ENCODE measurements at places on chromosomes 6 and 20.

DNA sequence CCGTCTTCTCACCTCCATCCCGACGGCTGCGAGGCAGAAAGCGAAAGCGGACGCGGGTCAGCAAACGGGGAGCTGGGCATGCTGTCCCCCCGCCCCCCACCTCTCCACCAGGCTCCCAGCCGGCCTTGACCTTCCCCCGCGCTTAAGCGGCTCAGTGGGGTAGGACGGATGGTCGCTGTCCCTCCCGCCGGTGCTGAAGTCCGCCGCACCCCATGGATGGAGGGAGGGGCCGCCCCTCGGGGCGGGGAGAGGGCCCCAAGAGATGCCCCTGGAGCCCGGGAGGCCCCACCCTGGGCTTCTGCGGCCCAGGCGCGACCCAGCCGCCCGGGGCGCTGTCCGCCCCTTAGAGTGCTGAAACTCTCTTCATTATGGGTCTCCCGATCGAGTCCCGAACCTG lies at the start of gene KCNB1:
Gene KCNB1, minus strand, starts transcription at position 48 of the 397 bp plus-strand sequence. CDS start 188 bp downstream, outside the sequence.
- peak; percentile 89 for DNase-seq

DNA sequence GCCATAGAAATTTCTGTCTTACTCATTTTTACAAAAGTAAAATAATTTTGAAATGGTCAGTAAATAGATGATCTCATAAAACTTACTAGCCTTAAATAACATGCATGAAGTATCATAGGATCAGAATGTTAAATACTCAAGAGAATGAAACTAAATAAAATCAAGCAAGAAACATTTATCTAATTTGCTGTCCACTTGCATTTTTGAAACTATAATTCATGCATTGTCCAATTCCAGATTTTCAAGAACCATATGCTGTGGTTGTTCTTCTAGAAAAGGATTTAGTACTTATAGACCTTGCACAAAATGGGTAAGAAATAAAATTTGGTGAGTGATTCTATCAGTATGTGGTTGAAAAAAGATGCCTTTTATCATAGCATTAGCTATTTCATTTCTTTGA lies 107.0 kb downstream of the STXBP5 start:
- no peak for DNase-seq

- DNase-seq, result no peak
These were observed 460.4 kb upstream of the RUNX2 start for GRCh38 chr6:44867571-44868334.

GRCh38 chr6:1170794-1171193 lies 141.1 kb upstream of the FOXQ1 start:
- peak; percentile 17 for DNase-seq

DNA sequence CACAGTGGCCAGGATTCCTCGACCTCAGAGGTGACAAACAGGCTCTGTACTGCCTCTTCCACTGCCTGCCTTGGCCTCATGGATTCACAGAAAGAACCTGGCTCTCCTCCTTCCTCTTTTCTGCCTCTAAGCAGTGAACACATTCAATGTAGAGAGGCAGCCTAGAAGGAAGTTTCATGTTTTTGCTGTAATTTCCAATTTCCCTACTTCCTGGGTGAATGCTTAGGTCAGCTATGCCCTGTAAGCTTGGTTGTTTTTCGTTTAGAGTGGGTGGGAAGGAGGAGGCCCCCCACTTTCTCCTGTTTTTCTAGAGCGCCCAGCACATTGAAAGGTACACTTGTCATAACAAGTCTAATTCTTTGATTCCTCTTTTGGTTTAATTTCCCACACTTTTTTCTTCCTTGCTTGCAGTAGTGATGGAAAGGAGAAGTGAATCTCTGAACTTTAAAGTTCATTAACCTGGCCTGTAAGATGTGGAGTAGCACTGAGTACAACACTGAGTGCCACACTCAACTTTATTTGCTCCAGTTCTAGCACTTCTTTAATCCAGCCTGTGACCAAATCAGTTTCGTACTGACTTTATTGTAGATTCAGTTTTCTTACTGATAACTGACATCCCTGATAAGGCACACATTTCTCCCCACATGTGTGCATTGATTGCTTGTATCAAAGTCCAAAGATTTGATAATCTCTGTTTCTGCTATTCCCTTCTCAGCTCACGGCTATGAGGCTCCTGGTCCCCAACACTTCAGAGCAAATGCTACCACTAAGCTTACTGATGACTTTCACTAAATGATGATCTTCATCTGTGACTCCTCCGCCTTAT lies 100.0 kb upstream of the MAN1A1 start:
- no peak for DNase-seq

DNA sequence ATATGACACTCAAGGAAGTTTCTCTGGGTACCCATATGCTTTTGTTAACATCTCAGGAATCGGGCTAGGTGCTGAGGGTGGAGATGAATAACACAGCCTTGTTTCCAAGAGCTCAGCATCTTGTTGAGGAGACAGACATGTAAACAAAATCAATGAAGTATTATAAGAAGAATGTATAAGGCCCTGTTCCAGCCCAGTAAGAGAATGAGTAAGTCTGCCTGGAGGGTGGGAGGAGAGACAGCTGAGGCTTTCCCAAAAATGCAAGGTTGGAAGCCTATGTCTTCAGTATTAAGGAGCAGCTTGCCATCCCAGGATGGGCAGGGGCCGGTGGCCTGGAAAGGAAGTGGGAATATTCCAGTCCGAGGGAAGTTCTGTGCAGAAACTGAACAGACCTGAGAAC lies 615.3 kb upstream of the BTBD3 start:
- peak; percentile 41 for DNase-seq

GRCh38 chr6:27862396-27863066 lies 49.7 kb downstream of the OR2B2 start:
- DNase-seq, result no peak

GRCh38 chr20:16955971-16956370 lies 207.8 kb downstream of the OTOR start:
- no peak for DNase-seq

- DNase-seq, result peak; percentile 35
These were observed 30.9 kb downstream of the BCL2L1 start for GRCh38 chr20:31691646-31692275.

DNA sequence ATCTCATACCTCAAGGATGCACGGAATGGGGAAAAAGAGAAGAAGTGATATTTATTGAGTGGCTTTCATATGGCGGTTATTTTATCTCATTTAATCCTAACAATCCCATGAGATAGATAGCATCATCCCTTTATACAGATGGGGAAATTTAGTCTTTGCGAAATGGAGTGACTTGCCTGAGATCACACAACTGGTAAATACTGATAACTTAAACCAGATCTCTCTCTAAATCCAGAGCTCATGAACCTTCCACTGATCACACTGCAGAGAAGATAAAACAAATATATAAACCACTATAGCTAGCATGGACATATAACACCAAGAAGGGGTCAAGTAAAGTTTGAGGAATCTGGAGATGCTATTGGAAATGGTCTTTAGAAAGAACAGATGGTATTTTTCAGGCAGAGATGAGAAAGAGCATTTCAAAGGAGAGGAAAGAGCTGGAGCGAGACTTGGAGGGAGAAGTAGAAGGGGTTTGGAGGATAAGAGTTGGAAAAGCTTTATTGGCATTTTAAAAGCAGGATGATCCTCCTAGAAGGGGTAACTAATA lies 139.8 kb upstream of the TNFAIP3 start:
- DNase-seq, result no peak

DNA sequence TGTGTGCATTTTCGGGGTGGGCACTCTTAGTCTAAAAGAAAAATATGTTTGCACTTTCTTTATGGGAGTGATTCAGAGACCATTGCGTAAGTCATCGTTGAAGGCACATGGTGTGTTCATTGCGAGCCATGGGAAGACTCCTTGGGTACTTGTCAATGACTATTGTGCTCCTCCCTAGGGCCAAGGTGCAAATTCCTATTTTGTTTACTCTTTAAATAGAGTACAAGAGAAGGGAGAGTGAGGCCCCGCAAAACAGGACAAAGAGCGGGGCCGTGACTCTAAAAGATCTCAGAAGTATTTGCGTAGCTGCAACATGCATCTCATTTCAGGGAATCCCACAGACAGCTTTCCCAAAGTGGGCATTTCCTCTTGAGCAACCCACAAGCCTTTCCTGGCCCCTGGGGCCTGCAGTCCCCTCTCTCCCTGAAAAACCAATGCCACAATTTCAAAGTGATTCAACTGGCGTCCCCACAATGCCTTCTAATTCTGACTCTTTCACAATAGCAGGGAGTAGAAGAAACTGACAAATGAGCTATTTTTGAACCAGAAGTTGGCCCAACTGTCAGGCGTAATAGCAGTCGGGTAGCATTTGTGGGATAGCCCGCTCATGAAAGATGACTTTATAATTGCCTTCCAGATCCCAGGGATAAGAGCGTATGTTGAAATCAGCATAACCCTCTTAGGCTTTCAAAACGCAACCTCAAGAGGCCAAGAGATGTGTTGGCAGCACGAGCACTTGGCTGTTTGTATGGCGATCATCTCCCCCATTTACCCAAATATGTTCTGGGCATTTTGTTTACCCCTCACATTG lies 277.9 kb upstream of the BMP2 start:
- DNase-seq, result peak; percentile 16

DNA sequence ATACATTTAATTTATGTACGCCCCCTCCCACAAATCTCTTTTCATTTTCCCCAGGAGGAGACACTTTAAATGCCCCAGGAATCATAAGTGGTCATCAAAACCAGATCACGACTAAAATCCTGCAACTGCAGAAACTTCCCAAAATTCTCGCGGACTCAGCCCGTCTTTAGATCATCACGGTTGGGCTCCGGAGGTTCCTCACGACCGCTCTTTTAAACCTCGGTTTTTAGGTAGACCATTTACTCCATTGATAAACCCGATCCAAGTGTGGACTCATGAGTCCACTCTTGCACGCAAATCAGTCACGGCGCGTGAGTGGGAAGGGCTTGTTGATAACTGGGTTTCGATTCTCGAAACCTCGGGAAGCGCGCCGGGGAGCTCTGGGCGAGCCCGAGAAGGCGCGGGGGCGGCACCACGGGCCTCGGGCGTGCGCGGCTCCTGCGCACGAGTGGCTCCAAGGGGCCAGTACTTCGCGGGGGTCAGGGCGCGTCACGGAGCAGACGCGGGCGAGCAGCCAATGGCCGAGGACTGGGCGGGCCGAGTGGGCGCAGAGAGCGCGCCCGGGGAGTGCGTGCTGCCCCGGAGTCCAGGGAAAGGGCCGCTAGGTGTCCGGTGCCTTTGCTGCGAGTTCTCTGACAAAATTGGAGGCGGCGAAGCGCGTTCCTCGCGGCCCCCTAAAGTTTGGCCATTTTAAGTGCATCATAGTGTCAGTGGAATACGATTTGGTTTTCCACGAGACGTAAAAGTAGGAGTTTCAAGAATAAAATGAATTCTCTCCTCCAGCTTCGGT lies 635 bp upstream of the TENT5A start:
- DNase-seq, result peak; percentile 96

GRCh38 chr6:16227605-16228004 lies 10.8 kb upstream of the GMPR start:
- DNase-seq, result no peak

- DNase-seq, result no peak
These were observed 59.9 kb downstream of the ANKEF1 start for GRCh38 chr20:10094566-10095173.

DNA sequence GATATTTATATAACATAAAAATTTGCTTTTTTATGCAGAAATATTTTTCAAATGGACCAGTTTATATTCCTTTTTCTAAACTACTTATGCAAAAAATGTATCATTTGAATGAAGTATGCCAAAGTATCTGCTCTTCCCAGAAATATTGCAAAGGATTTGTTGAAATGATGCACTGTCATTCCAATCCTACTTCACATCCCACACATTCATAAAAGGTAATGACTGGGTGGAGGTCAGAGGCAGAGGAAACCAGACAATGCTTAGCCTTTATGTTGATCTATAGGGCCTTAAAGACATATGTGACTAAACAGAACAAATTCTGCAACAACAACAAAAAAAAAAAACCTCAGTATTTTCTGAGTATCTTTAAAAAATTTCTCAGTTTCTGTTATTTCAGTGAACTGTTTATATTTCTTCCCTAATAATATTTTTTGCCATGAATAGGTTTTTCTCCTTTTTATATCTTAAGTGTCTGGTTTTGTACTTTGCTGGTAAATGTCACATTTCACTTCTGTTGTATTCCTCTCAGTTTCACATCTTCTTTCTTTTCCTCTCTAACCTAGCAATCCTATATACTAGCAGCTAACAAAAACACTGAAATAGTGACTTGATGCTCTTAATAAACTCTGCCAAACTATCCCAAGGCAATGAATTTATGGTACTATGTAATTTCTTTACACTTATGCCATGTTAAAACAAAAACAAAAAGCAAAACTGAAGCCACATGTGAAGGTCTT lies 374.1 kb downstream of the BCKDHB start:
- no peak for DNase-seq

- no peak for DNase-seq
These were observed 37.0 kb upstream of the ECI2 start for GRCh38 chr6:4172368-4172767.

- DNase-seq, result peak; percentile 76
These were observed 239.1 kb upstream of the CEP162 start for GRCh38 chr6:84466511-84466910.

DNA sequence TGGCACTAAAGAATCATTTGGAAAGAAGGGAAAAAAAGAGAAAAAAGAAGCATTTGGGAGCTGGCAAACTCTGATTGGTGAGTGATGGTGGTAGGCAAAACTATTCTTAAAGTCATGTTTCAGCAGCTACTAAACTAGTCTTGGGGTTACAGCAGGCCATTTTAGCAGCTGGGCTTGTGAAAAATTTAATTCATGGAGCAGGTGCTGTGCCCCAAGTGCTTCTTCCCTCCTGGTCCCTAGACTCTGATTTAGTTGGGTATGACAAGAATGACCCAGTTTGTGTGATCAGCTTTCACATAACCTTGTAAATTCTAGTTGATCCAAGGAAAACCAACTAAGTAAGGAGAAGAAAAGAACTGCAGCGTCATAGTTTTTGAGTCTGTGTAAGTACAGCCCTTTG lies 1.1 kb upstream of the ASIP start:
- no peak for DNase-seq

GRCh38 chr20:60281295-60281694 lies 323.1 kb downstream of the CDH26 start:
- no peak for DNase-seq

DNA sequence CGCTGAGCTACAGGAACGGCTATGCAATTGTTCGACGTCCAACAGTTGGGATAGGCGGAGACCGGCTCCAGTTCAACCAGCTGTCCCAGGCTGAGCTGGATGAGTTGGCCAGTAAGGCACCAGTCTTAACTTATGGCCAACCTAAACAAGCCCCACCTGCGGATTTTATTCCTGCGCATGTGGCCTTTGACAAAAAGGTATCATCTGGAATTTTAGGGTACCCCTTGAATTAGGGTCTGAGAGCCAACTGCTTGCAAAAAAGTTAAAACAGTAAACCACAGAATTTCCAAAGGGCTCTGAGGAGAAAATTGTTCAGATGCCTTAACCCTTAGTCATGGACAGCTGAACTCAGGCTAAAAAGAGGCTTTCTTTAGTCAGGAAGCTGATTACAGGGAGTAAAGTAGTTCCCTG lies 3.8 kb downstream of the EFHC1 start:
- DNase-seq, result peak; percentile 92

- no peak for DNase-seq
These were observed 394.6 kb downstream of the CBLN4 start for GRCh38 chr20:55610756-55611155.
